SK-N-SH (cell line): ENCODE measurements at places on chromosomes 6 and 20. TPM values are rescaled to one million over a fixed set of nuclear protein-coding genes. Genes with fewer than 3 reads are reported as not detected.

Gene GABRR1
- not detected in 2 replicates for polyA plus RNA-seq

Gene GJA1
- 23.5 and 30.7 TPM in 2 replicates for polyA plus RNA-seq

Gene CCM2L
- polyA plus RNA-seq, result not detected in 2 replicates

Gene ABHD16A
- 49.3 and 52.9 TPM in 2 replicates for polyA plus RNA-seq
